ENCODE measurements at places on chromosomes 2 and 18.

GRCh38 chr2:43224571-43225092 lies 1.8 kb downstream of the ZFP36L2 start:
- H3K27ac ChIP-seq, result peak overlapping the region; percentile 28
- H3K27me3 ChIP-seq, result no peaks in the 10 kb centered on the region
- H3K4me1 ChIP-seq, result peaks cover 46% of the 10 kb centered on the region
- peak overlapping the region; percentile 98 for H3K4me3 ChIP-seq

- H3K36me3 ChIP-seq, result no peaks in the 10 kb centered on the region
- no peaks in the 10 kb centered on the region for H3K4me1 ChIP-seq
- H3K4me3 ChIP-seq, result no peak overlapping the region
- peaks cover 3% of the 10 kb centered on the region for H3K27me3 ChIP-seq
Measured at GRCh38 chr2:3000125-3000524, 377.5 kb downstream of the EIPR1 start.

DNA sequence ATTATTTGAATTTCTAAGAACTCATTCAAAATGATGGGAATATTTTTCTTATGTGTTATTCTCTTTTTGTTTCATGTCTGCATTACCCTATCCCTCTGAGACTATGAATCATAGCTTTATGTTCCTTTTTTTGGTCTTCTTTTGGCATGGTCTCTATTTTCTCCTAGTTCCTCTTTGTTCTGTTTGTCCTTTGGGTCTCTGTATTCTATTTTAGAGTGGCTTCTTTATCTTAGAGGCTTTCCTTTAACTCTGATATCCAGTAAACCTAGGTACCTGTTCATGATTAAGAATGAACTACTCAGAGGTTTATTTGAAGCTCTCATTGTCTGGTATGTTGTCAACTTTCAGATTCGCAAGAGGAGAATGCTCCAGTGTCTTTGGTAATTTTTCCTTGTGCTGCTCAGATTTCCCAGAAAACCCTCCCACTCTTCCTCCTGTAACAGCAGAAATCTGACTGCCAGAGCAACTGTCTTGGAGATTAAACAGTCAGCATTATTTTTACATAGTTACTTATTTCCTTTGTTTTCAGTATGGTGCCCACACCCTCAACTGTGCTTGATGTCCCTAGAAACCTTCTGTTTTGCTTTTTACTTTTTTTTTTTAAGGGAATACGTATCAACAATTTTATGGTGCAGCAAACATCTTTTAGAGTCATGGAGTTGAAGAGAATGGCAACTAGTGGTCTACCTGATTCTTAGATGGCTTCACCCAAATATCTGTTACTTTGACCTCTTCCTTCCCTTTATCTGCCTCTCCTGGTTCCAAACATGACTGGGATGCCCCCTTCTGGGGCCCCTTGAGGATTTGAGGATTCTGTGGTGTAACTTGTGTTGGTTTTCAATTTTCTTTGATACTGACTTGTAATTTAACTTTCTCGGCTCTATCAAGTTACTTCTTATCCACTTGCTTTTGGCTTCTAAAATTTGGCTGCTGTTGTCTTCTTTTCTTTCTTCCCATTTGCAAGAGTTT lies 92.0 kb downstream of the DPP10 start:
- no peak overlapping the region for H3K4me3 ChIP-seq
- H3K27ac ChIP-seq, result no peak overlapping the region
- no peaks in the 10 kb centered on the region for H3K4me1 ChIP-seq
- no peak for DNase-seq

- no peaks in the 10 kb centered on the region for H3K27me3 ChIP-seq
- no peak for DNase-seq
- no peak overlapping the region for H3K27ac ChIP-seq
Measured at GRCh38 chr2:162928356-162928755, 89.8 kb upstream of the KCNH7 start.

GRCh38 chr2:35463805-35464596 lies 891.6 kb upstream of the CRIM1 start:
- no peak overlapping the region for H3K27ac ChIP-seq
- no peaks in the 10 kb centered on the region for H3K27me3 ChIP-seq
- no peaks in the 10 kb centered on the region for H3K4me1 ChIP-seq
- no peak for DNase-seq
- H3K36me3 ChIP-seq, result no peaks in the 10 kb centered on the region

DNA sequence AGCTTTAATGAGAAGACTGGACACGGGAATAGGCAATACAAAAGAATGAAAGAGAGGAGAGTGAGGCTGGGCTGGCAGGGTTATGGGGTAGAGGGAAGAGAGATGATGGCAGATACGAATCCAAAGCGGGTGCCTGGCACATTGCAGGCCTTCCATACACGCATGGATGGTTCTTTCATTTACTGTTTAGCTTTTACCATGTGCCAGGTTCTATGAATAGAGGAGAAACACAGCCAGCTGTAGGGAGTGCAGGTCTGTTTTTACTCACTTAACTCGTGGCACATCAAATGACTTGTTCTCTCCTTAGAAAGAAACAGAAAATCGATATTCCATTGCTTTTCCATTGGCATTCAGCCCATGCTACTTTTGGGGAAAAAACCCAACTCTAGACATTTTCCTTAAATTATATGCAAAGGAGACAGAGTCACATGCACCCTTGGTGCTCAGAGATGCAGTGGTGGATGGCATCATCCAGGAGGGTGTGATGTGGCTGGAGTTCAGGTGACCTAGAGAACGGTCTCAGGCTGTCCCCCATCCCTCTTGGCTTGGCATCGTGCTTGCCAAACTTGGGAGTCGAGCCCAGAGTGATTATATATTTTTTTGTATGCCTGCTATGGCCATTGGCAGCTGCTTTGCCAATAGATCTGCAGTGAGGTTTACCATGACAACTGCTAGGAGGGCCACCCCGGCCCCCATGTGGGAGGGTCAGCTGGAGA lies 6.2 kb downstream of the LTBP1 start:
- no peak for DNase-seq
- H3K27me3 ChIP-seq, result peaks cover 41% of the 10 kb centered on the region
- H3K4me3 ChIP-seq, result no peak overlapping the region
- H3K36me3 ChIP-seq, result no peaks in the 10 kb centered on the region
- peaks cover 9% of the 10 kb centered on the region for H3K4me1 ChIP-seq
- H3K27ac ChIP-seq, result no peak overlapping the region

DNA sequence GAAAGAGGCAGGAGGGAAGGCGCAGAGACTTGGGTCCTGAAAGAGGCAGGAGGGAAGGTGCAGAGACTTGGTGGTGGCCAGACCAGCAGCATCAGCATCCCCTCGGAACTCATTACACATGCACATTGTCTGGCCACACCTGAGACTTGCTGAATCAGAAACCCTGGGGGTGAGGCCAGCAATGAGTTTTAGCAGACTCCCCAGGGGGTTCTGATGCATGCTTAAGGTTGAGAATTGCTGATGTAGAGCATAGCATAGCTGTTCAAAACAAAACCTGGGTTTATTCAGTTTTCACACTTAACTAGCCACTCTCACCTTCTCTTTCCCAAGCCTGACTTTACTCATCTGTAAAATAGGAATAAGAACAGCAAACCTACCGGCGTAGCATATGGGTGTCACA lies 122.9 kb downstream of the MRO start:
- H3K4me3 ChIP-seq, result no peak overlapping the region
- H3K4me1 ChIP-seq, result no peaks in the 10 kb centered on the region
- DNase-seq, result no peak
- H3K27me3 ChIP-seq, result no peaks in the 10 kb centered on the region
- no peaks in the 10 kb centered on the region for H3K36me3 ChIP-seq
- H3K27ac ChIP-seq, result no peak overlapping the region

GRCh38 chr2:24626131-24626530 lies 135.1 kb downstream of the NCOA1 start:
- H3K4me1 ChIP-seq, result peaks cover 16% of the 10 kb centered on the region
- no peaks in the 10 kb centered on the region for H3K27me3 ChIP-seq
- H3K36me3 ChIP-seq, result peaks cover 5% of the 10 kb centered on the region
- H3K4me3 ChIP-seq, result no peak overlapping the region
- no peak for DNase-seq
- H3K27ac ChIP-seq, result no peak overlapping the region

DNA sequence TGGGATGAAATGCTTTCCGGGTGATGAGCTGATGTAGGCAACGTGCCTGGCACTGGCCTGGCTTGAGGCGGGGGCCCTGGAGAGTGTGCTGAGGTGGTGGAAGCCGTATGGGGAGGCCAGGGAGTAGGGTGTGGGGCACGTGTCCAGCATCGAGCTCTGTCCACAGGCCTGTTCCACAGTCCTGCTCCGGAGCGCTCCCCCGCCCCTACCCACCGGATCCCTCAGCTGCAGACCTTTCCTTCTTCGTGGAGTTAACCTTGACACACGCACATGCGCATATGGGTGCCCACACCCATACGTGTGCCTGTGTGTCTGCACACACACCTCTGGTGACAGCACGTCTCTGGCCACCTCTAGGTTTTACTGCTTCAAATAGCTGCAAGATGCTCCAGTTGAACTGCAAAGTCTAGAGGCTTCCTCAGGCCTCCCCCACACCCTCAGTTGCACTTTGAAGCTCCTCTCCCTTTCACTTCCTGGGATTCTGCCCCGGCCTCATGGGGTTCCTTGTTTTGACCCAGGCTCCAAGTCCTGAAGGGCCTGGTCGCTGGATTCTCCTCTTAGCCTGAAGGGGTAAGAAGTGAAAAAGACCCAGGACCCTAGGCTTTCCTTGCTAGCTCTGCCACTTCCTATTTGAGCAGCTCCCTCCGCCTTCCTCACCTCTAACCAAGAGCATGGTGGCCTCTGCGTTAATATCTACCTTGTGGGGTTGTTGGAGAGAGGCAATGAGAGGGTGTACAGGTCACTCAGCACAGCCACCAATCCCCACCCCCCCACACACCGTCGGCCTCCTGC lies 49.5 kb downstream of the INHBB start:
- H3K4me3 ChIP-seq, result no peak overlapping the region
- no peaks in the 10 kb centered on the region for H3K4me1 ChIP-seq
- no peak overlapping the region for H3K27ac ChIP-seq
- DNase-seq, result no peak

- no peak overlapping the region for H3K27ac ChIP-seq
- no peaks in the 10 kb centered on the region for H3K4me1 ChIP-seq
- H3K27me3 ChIP-seq, result no peaks in the 10 kb centered on the region
- H3K36me3 ChIP-seq, result no peaks in the 10 kb centered on the region
Measured at GRCh38 chr2:137185378-137186078, 420.2 kb downstream of the THSD7B start.

GRCh38 chr2:24085200-24085489 lies 511 bp upstream of the TP53I3 start:
- H3K36me3 ChIP-seq, result peaks cover 5% of the 10 kb centered on the region
- no peak for DNase-seq
- peak overlapping the region; percentile 84 for H3K4me3 ChIP-seq
- H3K27me3 ChIP-seq, result no peaks in the 10 kb centered on the region

DNA sequence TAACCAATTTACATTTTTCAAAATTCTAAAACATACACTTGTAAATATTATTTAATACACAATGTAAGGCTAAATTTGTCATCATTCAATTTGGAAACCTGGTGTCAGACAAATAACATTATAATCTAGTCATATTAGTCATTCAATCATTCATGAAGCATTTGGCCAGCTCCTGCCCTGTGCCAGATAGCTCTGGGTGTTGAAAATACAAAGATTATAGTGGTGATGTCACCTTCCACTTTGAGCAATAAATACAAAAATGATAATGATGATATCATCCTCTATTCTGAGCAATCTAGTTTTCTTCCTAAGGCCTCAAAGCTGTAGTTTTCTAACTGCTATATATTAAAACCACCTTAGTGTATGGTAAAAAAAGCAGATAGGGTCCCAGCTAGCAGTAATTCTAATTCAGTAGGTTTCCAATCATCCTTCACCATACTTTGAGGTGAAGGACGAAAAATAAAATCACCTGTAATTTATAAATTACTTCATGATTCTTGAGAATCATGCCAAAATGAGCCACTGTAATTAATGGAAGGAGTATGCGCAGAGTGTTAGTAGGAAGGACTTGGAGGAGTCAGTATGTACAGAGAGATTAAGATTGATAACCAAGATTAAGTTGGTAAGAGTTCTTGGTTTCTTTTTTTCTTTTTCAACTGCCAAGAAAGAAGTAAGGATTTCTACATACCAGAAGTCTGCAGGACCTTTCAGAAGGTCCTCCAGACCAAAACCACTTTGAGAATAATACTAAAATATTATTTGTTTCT lies 23.2 kb downstream of the MEMO1 start:
- H3K4me1 ChIP-seq, result peaks cover 22% of the 10 kb centered on the region
- no peaks in the 10 kb centered on the region for H3K27me3 ChIP-seq
- DNase-seq, result no peak
- H3K36me3 ChIP-seq, result peaks cover 20% of the 10 kb centered on the region

DNA sequence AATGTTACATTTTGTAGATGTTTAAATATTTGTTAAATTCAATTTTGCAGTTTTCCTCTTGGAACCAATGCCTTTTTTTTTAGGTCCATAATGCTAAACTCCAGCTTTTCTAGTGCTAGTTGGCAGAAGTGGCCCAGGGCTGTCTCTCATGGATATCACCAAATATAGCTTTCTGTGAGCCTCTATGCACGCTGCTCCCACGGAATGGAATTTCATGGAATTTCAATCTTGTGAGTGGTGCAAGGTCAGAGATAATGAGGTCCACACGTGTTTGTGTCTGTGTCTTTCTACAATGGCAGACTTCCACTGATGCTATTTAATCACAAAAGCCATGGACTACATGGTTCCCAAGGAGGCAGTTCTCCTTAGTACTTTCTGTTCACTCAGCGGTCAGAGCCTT lies 191.5 kb upstream of the PARD3B start:
- no peak overlapping the region for H3K4me3 ChIP-seq
- peaks cover 32% of the 10 kb centered on the region for H3K27me3 ChIP-seq
- H3K27ac ChIP-seq, result no peak overlapping the region
- no peak for DNase-seq

- peaks cover 8% of the 10 kb centered on the region for H3K27me3 ChIP-seq
- peaks cover 34% of the 10 kb centered on the region for H3K4me1 ChIP-seq
- H3K4me3 ChIP-seq, result no peak overlapping the region
- peaks cover 4% of the 10 kb centered on the region for H3K36me3 ChIP-seq
- no peak overlapping the region for H3K27ac ChIP-seq
- DNase-seq, result no peak
Measured at GRCh38 chr18:44781886-44782285, 101.2 kb downstream of the SETBP1 start.

DNA sequence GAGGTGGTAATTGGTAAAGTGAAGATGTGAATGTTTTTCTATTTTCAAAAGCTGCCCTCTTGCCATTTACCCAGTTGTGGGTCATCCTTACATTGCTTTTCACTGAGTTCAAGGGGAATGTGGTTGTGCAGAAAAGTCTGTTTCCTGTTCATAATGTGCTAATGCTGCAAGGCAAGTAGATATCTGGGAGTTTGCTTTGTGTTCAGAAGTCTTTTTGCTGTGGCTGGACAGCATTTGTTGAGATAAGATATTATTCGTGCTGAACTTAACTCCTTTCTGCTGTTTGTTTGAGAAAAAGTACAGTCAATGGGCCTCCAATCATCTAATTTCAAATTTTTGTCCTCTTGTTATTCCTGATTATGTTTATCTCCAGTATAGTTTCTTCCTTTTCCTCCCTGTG lies 263.2 kb downstream of the LTBP1 start:
- no peaks in the 10 kb centered on the region for H3K36me3 ChIP-seq
- peaks cover 10% of the 10 kb centered on the region for H3K4me1 ChIP-seq
- peaks cover 8% of the 10 kb centered on the region for H3K27me3 ChIP-seq
- no peak overlapping the region for H3K4me3 ChIP-seq
- no peak overlapping the region for H3K27ac ChIP-seq
- no peak for DNase-seq
